ENCODE measurements at places on chromosomes 7 and 10.

DNA sequence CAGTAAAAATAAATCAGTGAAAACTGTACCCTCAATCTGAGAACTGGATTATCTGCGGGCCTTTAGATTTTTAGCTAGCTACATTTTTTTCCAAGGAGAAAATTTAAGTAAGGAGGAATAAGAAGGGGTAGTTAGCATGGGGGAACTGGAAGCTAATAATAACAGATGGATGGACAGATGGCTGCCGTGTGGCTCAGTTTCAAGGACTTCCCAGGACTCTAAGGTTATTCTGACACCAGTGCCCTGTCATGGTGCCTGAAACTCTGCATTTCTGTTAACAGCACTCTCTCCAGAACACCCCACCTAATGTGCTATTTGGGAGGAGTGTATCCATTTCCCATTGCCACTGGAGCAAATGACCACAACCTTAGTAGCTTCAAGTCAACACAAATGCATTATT lies 75.7 kb upstream of the PDE1C start:
- H3K27ac ChIP-seq = no peak overlapping the region
- H3K27me3 ChIP-seq = no peaks in the 10 kb centered on the region
- no peaks in the 10 kb centered on the region for H3K4me1 ChIP-seq
- H3K36me3 ChIP-seq = no peaks in the 10 kb centered on the region
- H3K4me3 ChIP-seq = no peak overlapping the region
- no peak for DNase-seq

DNA sequence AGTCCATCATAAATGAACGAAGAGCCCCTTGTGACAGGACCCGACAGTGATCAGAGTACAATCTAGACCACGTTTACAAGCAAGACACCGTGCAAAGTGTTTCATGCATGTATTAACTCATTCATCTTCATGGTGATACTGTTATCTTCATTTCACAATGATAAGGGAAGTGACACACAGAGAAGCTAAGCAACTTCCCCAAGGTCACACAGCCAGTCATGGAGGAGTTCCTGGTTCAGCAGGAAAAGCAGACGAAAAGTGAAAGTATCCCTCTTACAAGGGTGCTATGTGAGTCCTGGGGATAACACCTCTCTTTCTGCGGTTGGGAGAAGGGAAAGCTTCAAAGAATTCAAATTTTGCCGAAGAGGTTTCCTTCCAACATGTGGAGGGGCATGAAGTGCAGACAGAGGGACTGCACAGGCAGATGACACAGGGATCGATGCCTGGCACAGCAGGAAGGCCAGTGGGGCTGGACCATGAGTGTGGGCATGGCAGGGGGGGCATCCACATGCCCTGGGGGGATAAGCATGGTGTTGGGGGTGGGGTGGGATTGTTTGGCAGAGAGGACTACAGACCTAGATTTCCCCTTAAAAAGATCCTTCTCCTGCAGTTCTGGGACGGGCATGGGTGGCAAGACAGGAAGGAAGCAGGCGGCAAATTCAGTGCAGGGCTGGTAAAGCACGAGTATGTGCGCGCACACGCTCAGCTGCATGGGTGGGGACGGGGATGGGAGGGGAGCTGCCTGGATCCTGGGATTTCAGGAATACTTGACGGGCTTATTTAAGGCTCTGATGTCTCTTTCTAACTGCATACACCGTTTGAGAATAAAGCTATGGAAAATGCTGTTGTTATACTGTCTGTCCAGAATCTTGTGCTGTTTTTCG lies 33.5 kb upstream of the DDC start:
- H3K27ac ChIP-seq = no peak overlapping the region
- peaks cover 20% of the 10 kb centered on the region for H3K4me1 ChIP-seq
- DNase-seq = no peak
- no peak overlapping the region for H3K4me3 ChIP-seq
- peaks cover 14% of the 10 kb centered on the region for H3K27me3 ChIP-seq
- no peaks in the 10 kb centered on the region for H3K36me3 ChIP-seq

GRCh38 chr10:125113691-125114371 lies 46.5 kb downstream of the CTBP2 start:
- H3K4me3 ChIP-seq = no peak overlapping the region
- H3K27ac ChIP-seq = no peak overlapping the region
- DNase-seq = no peak
- no peaks in the 10 kb centered on the region for H3K4me1 ChIP-seq
- H3K27me3 ChIP-seq = no peaks in the 10 kb centered on the region
- no peaks in the 10 kb centered on the region for H3K36me3 ChIP-seq

- H3K27me3 ChIP-seq = no peaks in the 10 kb centered on the region
- H3K36me3 ChIP-seq = no peaks in the 10 kb centered on the region
- no peak overlapping the region for H3K27ac ChIP-seq
- H3K4me1 ChIP-seq = peaks cover 15% of the 10 kb centered on the region
- no peak for DNase-seq
- H3K4me3 ChIP-seq = no peak overlapping the region
Observed at GRCh38 chr10:71605263-71605962, 114.2 kb downstream of the C10orf105 start.

DNA sequence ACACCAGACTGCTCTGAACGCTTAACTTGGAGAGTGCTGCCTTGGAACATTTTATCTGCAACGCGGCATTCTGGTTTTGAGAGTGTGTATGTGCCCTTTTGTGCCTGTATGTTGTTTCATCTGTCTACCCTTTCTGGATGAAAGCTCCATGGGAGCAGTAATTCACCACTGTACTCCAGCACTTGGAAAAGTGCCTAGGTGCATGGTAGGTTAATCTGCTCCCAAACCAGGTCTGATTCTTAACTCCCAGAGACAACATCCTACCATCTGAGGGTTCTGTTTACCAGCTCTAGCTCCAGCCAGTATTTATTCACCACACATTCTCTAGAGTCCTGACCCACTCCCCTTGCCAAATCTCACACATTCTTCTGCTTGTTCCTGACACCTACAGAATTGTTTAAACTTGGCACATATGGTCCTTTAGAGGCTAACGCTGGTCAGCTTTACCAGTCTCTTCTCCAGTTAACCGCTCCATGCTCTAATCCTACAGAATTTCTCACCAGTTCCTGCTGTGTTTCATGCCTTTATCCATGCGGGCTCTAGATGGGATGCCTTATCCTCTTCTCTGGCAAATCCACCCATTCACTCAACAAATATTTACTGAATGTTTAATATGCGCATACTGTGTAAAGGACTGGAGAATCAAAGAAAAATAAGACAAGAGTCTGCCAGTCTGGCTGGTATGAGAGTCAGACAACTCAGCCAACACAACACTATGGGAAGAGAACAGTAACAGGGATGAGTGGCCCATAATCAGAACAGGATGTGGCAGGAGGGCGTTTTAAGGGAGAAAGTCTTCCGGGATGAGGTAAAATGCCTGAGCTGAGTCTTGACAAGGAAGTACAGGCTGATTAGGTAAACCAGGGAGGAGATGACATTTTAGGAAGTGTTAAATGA lies 46.3 kb downstream of the MTPN start:
- H3K27me3 ChIP-seq = no peaks in the 10 kb centered on the region
- H3K4me3 ChIP-seq = no peak overlapping the region
- H3K4me1 ChIP-seq = peaks cover 31% of the 10 kb centered on the region
- peaks cover 26% of the 10 kb centered on the region for H3K36me3 ChIP-seq
- no peak for DNase-seq

- no peaks in the 10 kb centered on the region for H3K36me3 ChIP-seq
- no peak for DNase-seq
- H3K4me1 ChIP-seq = no peaks in the 10 kb centered on the region
Observed at GRCh38 chr10:101763141-101763846, 12.6 kb downstream of the FGF8 start.

DNA sequence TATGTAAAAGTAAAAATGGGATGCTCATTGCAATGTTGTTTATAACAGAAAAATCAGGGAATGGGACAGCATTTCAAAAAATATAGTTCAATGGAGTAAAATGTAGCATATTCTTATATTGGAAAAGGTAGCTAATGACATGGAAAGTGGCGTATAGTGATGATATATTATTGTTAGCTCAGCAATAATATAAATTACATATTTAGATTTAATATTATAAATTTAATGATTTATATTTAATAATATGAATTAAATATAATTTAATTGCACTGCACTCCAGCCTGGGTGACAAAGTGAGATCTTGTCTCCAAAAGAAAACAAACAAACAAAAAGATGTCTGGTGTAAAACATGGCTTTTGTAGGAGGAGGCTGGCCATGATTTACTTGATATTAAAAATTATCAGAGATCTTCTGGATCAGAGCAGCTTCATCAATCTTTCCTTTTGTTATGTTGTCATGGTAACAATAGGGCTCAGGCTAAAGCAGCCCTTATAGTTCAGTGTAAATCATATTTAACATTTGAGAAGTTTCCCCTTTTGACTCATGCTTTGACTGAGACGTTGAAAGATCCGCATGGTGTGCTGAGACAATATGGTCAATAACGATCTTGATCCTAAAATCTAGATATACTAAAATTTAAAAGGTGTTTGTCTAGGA lies 23.2 kb downstream of the OR6B1 start:
- DNase-seq = no peak
- H3K4me3 ChIP-seq = no peak overlapping the region
- H3K4me1 ChIP-seq = no peaks in the 10 kb centered on the region
- H3K27me3 ChIP-seq = no peaks in the 10 kb centered on the region
- no peaks in the 10 kb centered on the region for H3K36me3 ChIP-seq
- H3K27ac ChIP-seq = no peak overlapping the region

DNA sequence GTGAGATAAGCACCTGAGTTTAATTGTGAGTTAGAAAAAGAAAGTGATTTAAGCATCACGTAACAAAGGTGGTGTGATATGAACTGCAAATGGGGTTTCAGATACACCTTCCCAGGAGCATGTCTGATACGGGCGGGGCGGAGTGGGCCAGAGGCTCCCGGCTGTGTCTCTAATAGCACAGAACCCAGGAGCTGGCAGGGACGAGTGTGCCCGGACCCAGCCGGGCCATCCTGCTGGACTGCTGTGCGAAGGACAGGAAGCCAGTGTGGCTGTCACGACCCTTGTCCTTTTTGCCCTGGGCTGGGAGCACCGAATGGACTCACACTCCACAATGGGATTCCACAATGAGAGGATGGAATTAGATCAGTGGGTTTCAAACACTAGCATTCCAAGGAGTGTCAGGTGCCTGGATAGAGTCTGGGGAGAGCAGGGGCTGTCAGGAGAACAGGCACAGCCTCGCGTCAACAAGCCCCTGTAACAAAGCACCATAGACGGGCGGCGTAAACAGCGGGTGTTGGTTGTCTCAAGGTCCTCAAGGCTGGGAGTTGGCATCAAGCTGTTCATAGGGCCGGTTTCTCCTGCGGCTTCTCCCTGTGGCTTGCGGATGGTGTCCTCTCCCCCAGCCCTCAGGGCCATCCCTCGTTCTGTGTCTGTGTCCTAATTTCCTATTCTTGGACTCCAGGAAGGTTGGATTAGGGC lies 242.6 kb upstream of the PITRM1 start:
- peaks cover 19% of the 10 kb centered on the region for H3K27me3 ChIP-seq
- H3K4me1 ChIP-seq = peaks cover 11% of the 10 kb centered on the region
- H3K4me3 ChIP-seq = no peak overlapping the region
- no peak overlapping the region for H3K27ac ChIP-seq

- H3K36me3 ChIP-seq = no peaks in the 10 kb centered on the region
- no peak overlapping the region for H3K27ac ChIP-seq
- H3K4me1 ChIP-seq = no peaks in the 10 kb centered on the region
- H3K4me3 ChIP-seq = no peak overlapping the region
Observed at GRCh38 chr7:15862016-15862780, 175.7 kb upstream of the MEOX2 start.

GRCh38 chr7:5795752-5796475 lies 14.5 kb upstream of the RNF216 start:
- H3K27me3 ChIP-seq = no peaks in the 10 kb centered on the region
- DNase-seq = no peak

GRCh38 chr10:74892839-74893238 lies 66.4 kb downstream of the KAT6B start:
- peaks cover 9% of the 10 kb centered on the region for H3K36me3 ChIP-seq
- H3K4me3 ChIP-seq = no peak overlapping the region
- H3K27me3 ChIP-seq = peaks cover 2% of the 10 kb centered on the region
- H3K4me1 ChIP-seq = peaks cover 33% of the 10 kb centered on the region
- H3K27ac ChIP-seq = no peak overlapping the region

GRCh38 chr10:75189266-75190096 lies 21.1 kb upstream of the VDAC2 start:
- no peaks in the 10 kb centered on the region for H3K36me3 ChIP-seq
- H3K27me3 ChIP-seq = no peaks in the 10 kb centered on the region
- H3K4me3 ChIP-seq = no peak overlapping the region
- H3K27ac ChIP-seq = no peak overlapping the region
- no peak for DNase-seq
- peaks cover 5% of the 10 kb centered on the region for H3K4me1 ChIP-seq

GRCh38 chr7:133358708-133359107 lies 105.8 kb downstream of the EXOC4 start:
- peaks cover 6% of the 10 kb centered on the region for H3K36me3 ChIP-seq
- H3K27me3 ChIP-seq = no peaks in the 10 kb centered on the region
- H3K27ac ChIP-seq = no peak overlapping the region
- H3K4me3 ChIP-seq = no peak overlapping the region
- no peak for DNase-seq

DNA sequence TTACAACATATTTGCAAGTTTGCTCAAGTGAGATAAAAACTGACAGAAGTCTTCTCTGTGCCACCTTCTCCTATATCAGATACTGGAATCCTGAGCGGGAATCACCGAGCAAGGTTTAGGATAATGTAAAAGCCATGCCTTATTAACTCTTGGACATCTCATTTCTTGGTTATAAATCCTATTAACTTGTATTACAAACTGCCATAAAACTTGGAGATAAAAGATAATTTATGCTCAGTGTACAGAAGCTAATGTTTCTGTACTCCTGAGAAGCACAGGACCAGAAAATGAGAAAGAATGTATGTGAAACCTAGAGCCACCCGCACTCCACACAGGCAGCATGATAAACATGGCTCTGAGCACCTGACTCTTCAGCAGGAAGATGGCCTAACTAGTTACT lies 181.2 kb upstream of the NOBOX start:
- H3K27ac ChIP-seq = no peak overlapping the region
- H3K27me3 ChIP-seq = no peaks in the 10 kb centered on the region
- DNase-seq = no peak
- no peak overlapping the region for H3K4me3 ChIP-seq
- no peaks in the 10 kb centered on the region for H3K36me3 ChIP-seq

GRCh38 chr10:106513352-106513771 lies 651.1 kb downstream of the SORCS1 start:
- H3K27me3 ChIP-seq = no peaks in the 10 kb centered on the region
- H3K36me3 ChIP-seq = no peaks in the 10 kb centered on the region
- no peak for DNase-seq
- H3K4me3 ChIP-seq = no peak overlapping the region
- no peak overlapping the region for H3K27ac ChIP-seq

- H3K27ac ChIP-seq = no peak overlapping the region
- no peak for DNase-seq
- H3K27me3 ChIP-seq = no peaks in the 10 kb centered on the region
- no peaks in the 10 kb centered on the region for H3K4me1 ChIP-seq
- H3K36me3 ChIP-seq = no peaks in the 10 kb centered on the region
Observed at GRCh38 chr7:71198887-71199286, 66.9 kb downstream of the GALNT17 start.

DNA sequence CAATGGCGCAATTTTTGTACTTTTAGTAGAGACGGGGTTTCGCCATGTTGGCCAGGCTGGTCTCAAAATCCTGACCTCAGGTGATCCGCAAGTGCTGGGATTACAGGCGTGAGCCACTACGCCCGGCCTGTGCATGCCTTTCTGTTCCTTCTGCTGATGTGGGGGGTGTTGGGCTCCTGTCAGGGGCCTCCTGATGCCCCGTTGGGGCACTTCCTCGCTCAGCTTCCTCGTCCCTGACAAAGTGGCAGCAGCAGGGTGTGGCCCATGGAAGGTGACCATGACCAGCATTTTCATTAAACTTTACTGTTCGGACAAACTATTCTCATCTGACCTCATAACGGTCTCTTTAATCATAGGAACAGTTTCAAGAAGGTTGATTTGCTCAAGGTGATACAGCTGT lies 69.4 kb downstream of the TBXAS1 start:
- peaks cover 5% of the 10 kb centered on the region for H3K27me3 ChIP-seq
- DNase-seq = no peak
- H3K27ac ChIP-seq = no peak overlapping the region
